Fibroblast of gingiva (primary cell): ENCODE measurements at places on chromosomes 5 and 9.

DNA sequence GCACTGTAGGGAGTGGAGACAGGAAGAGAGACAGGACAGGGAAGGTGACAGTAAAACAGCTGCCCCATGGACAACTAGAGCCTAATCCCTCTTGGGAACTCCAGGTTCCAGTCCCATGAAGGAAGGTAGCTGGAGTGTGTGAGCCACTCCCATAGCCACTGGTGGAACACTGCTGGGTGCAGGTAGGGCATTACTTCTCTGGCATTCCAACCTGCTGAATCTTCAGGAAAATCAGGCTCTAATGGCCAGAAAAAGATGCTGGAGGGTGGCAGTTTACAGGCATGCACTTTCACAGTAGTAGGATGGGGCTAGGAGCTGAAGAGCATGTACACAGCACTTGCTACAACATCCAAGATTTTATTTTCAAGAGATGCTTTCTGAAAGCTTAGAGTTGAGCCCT, 259.4 kb downstream of the AUH start:
- DNase-seq = no peak

- DNase-seq = no peak
Measured at GRCh38 chr5:159765760-159766517, 150.3 kb upstream of the ADRA1B start.

DNA sequence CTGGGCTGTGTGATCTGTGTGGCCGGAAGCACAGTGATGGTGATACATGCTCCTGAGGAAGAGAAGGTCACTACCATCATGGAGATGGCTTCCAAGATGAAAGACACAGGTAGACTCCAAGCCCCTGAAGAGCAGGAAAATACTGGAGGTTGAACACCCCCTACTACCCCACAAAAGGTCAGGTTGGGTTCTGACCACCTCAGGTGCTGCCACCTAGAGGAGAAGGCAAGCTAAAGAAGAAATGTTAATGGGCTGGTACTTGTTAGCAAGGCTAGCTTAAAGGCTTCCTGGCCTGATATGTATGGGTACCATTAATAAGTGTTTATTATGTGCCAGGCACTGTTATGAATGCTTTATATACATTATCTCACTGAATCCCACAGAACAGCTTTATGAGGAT, 11.7 kb downstream of the NIPAL4 start:
- DNase-seq = peak; percentile 11

GRCh38 chr5:38677636-38678035, 121.2 kb upstream of the LIFR start:
- DNase-seq = no peak

- DNase-seq = no peak
Measured at GRCh38 chr9:7607421-7607820, 192.2 kb downstream of the DMAC1 start.

GRCh38 chr9:34876096-34876495, 82.0 kb upstream of the PHF24 start:
- no peak for DNase-seq

- DNase-seq = no peak
Measured at GRCh38 chr5:2158109-2158508, 275.4 kb upstream of the IRX4 start.

- DNase-seq = peak; percentile 49
Measured at GRCh38 chr5:125549322-125549911, 803.0 kb upstream of the ZNF608 start.
